Stimulated activated CD4-positive, alpha-beta T cell treated with anti-CD3 and anti-CD28 coated beads, Interleukin-12 subunit alpha, Interleukin-12 subunit beta, amount 100 ng/mL, for 48 hours (primary cell): ENCODE measurements at places on chromosomes 2 and 18.

GRCh38 chr2:83234246-83234645 lies 1224.8 kb downstream of the SUCLG1 start:
- DNase-seq, result no peak

GRCh38 chr2:241844831-241845578 lies 13.7 kb downstream of the PDCD1 start:
- DNase-seq, result no peak

DNA sequence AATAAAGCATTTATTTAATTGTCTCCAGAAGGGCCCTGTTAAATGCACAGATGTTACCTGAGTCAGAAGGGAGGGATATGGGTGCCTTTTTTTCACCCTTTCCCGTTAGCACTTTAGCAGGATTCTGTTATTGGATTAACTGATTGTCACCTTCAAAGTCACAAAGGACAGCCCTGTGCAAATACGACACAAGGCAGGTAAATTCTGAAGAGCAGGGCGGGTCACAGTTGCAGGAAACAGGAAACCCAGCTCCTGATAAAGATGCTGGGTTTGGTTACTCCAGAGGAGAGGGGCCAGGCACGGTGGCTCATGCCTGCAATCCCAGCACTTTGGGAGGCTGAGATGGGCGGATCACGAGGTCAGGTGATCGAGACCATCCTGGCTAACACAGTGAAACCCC lies 11.4 kb upstream of the PKDCC start:
- DNase-seq, result no peak

- DNase-seq, result no peak
These were observed 119.0 kb upstream of the SYT4 start for GRCh38 chr18:43396266-43396665.

DNA sequence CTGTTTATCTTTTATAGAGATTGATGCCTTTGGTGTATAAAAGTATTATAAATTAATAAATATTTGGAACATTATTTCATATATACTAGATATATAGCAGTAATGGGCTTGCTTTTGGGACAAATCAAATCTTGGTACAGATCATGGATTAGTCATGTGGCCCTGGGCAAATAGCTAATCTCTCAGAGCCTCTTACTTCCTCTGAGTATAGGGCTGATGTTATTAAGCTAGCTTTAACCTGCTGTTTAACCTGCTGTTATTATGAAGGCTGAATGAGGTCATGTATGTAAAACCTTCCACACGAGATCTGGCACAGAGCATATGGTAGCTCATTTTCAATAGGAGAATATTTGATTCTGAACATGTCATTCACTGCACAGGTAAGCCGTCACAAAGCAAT lies 5.7 kb downstream of the ITGB6 start:
- DNase-seq, result no peak

- DNase-seq, result no peak
These were observed 51.7 kb upstream of the CCDC85A start for GRCh38 chr2:56132138-56132537.

DNA sequence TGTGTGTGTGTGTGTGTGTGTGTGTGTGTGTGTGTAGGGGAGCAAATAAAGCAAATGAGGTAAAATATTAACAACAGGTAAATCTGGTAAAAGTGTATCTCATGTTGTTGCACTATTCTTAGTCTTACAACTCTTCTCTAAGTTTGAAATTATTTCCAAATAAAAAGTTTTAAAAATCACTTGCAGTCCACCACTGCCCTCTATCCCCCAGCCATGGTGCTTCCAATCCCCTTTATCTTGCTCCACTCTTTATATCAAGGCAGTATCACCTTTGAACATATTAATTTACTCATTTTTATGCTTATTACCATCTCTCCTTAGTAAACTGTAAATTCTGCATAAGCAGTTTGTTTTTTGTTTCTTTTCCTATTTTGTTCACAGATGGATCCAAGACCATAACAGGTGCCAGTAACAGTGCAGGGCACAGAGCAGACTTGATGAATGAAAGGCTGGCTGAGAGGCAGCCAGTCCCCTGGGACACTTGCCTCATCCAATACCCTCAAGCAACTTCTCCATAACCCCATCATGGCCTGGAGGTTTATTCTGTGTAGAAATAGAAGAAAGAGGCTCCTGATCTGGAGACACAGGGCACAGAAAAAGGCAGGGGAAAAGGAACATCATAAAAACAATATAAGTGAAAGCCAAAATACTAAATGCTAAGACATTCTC lies 67.6 kb downstream of the LDAH start:
- DNase-seq, result no peak

DNA sequence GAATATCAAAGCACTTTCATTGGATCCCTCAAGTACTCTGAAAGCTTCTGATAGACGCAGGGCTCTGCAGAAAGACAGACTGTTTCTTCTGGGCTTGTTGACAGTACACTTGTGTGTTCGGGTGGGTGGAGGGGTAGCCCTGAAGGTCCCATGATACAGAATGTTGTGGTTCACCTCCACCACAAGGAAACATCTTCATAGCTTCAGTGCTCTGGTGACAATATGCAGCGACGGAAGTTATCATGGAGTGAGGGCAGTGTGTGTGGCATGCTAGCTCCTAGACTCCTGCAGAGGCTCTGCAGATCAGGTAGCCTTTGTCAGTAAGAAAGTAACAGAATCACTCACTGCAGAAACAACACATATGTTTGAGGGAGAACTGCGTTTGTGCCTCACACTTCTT lies 90.7 kb downstream of the MEIS1 start:
- no peak for DNase-seq

DNA sequence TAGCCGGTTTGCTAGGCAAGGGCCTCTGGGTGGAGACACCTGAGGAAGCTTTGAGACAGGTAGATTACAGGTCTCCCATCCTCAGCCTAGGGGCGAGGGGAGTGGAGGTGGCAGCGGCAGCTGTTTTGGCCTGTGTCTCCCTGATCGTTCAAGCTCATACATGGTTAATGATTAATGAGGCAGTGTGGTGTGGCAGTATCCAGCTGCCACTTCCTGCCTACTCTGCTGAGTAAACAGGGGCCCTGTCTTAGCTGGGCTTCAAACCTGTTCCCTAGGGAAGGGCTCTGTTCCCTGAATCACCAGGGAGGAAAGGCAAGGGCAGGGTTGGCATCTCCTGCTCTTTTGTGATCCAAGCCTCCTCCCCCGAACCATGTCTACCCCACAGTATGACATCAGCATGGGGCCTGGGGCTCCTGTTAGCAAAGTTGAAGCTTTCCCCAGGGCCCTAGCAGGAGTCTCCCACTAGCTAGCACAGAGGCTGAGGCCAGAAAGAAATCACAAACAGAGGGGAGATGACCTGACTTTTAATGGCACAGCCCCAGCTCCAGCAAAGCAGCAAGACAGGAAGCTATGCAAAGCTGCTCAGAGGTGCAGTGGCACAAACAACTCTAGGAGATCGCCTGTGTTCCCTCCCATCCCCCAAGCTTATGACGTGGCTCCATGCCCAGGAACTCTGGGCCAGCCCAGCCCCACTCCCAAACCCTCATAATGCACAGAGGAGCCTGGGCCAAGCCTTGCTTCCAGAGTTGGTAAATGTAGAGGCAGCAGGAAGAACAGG lies 3.7 kb upstream of the TUBA4B start:
- DNase-seq, result no peak

- DNase-seq, result no peak
These were observed 821 bp upstream of the PROC start for GRCh38 chr2:127417406-127417805.

DNA sequence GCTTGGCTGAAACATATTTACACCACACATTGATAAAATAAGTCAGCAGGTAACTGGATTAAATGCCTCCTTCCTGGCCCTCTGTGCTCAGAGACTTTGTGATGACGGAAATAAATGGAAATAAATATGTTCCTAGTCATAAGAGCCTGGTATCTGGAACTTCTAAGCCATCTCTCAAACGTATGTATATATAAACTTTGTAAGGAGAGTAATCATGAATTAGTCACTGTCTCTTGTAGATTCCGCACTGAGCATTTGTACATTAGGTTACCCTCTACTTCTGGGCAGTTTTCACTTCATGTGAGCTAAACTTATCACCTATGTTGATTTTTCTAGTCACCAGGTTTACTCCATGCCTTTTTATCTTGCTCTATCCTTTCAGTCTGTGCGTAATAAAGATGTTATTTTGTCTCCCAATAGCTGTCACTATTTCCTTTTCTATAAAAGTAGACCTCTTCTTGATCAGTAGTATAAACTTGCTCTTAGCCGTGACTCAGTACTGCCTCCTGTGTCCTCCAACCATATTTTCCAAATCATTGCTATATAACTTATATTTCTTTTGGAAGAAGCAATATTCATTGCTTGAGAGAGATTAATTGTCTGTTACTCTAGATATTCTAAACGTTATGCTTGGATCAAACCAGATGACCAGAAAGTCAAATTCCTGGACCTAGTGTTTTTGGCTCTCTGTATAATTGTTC lies 53.2 kb downstream of the FEZ2 start:
- DNase-seq, result no peak

DNA sequence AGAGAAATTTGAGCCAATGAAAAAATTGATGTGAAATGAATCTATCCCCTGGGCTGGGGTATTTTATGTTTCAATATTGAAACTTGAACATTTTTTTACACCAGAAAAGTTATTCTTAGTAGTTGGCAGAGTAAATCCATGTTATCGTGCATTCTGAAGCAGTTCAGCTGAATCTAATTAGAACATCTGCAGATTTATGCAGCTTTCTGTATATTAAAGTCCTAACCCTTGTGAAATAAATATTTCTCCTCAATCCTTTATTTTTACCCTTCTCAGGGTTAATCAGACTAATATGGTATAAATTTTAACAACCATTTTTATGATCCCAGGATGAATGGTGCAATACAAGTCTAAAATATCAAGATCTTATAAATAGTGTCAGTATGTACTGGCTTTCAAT lies 69.5 kb downstream of the CDH20 start:
- no peak for DNase-seq

DNA sequence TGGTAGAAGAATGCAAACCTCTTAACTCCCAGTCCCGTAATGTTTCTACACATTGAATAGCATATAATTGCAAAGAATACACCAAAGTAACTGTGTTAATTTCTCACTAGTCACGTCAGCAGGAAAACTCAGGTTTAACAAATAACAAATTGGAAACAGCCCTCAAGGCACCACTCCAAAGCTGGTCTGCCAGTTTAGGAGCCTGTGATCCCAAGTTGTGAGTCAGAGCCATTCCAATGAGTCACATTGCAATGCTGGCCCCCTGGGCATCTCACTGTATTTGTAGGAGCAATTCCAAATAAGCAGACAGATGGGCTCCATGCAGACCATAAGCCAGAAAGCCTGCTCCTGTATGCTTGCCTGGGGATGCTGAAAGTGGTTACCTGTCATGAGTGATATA lies 143.2 kb upstream of the SETBP1 start:
- no peak for DNase-seq

- no peak for DNase-seq
These were observed 132.6 kb downstream of the VWC2L start for GRCh38 chr2:214543386-214543955.

GRCh38 chr2:74908748-74909444 lies 49.5 kb upstream of the POLE4 start:
- no peak for DNase-seq

GRCh38 chr2:180979749-180980105 lies 678 bp upstream of the UBE2E3 start:
- DNase-seq, result no peak

DNA sequence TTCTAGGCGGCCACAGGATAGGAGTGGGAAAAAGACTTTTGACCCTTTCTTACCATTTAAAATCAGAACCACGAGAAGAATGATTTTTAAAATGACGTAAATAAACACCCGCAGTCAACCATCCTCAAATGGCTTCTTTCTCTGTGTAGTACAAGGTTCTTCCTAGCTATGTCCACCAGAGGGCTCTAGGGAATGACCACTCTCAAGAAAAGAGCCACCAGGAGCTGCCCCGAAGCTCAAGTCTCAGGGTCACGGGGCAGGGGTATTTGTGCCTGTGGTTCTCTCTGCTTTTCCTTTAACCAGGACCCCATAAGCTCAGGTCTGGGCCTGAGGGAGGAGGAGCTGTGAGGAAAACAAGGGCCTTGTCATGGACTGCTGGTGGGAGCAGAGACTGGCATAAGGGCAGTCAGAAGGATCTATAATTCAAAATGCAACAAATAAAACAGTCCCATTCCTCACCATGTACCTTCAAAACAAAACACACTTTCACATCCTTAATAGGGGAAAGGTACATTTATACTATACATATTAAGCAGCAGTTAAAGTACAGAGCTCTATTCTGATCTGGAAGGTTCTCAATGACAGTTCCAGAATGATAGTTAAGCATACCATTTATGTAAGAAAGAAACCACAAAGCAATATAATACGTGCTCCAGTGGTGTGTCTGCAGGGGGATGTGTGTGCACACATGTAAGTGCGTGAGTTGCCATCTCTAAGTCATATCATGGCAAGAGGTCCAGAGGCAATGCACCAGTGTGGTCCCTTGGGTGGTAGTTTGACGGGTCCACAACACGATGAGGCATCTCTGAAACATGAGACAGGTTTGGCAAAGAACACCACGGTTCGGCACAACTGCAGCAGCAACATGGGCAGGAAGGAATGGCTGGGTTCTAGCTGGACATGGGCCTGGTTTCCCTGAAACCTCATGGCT lies 18.6 kb downstream of the LYPD1 start:
- no peak for DNase-seq

- DNase-seq, result no peak
These were observed 97.9 kb downstream of the SCN3A start for GRCh38 chr2:165105926-165106325.

- DNase-seq, result no peak
These were observed 110.2 kb downstream of the CTAGE1 start for GRCh38 chr18:22307528-22307927.

DNA sequence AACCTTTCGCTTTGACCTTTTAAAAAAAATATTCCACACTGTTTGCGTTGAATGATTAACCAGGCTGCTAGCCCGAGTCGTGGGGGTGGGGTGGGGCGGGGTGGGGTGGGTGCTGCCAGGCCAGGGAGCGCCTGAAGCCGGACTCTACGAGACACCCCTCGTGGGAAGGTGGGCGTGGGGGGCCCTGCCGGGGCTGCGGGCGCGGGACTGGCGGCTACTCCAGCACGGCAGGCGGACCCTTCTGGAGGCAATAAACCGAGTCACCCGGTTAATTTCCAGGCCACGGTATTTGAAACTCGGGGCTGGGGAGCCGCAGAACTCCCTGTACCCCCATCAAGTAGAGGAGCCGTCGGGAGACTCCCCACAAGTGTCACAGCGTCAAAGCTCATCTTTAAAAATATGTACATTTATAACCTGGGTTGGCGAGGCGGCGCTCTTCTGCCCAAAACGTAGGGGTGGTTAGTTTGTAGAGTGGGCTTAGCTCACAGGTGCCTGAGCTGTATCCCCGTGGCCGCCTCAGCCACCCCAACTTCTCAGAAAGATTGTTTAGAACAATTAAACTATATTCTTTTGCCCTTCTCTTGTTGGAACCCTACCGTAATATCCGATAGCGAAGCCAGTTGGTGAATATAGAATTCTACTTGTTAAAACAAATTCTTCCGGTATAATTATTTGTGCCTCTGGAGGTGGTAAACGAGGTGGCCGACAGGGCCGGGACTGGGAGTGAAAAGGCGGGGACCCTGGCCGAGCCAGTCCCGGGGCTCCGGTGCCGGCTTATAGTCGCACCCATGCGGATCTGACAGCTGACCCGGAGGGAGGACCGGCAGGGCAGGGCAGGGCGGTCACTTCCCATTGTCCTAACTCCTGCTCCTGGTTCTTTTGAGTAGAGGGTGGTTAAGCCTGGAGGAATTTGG lies 1.4 kb downstream of the B3GNT2 start:
- DNase-seq, result no peak
